ENCODE measurements at places on chromosomes 6 and 20.

- DNase-seq: no peak
Observed at GRCh38 chr6:95142101-95142500, 435.2 kb upstream of the MANEA start.

GRCh38 chr20:25984933-25985332 lies 288.3 kb upstream of the ZNF337 start:
- no peak for DNase-seq

- DNase-seq: no peak
Observed at GRCh38 chr6:34511915-34512737, 44.0 kb downstream of the SPDEF start.

DNA sequence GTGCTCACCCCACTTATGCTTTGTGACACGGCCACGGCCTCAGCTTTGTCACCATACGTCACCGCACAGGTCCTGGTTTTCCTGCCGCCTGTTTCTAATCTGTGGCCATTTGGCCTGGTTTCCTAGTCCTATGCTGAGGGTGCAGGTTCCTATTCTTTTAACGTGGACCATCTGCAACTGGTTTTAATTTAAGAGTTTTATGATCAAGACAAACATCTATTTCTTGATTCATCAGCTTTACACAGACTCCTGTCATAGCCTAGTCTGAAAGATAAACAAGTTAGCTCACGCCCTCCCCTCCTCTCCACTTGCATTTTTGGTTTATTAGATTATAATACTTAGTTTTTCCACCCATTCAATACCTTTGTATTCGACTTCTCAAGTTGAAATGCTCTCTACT lies 97.5 kb upstream of the RPS6KA2 start:
- DNase-seq: no peak

- no peak for DNase-seq
Observed at GRCh38 chr6:90078513-90079289, 184.4 kb downstream of the GJA10 start.

GRCh38 chr20:63059684-63060056 lies 52.9 kb upstream of the BHLHE23 start:
- DNase-seq: no peak

DNA sequence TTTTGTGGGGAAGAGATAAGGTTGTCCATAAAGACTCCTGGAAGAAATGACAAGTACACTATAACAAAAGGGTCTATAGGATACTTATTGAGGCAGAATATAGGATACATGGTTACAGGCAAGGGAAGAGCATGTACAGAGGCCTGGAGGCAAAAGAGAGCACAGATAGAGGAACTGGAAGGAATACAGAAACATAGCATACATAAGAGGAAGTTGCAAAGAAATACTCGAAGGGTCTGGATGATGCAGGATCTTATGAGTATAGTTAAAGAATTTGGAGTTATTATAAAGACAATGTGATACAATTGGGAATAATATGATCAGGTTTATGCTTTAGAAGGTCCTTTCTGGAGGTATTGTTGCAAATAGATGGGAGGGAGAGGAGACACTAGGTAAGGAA lies 592.7 kb upstream of the POU3F2 start:
- no peak for DNase-seq

DNA sequence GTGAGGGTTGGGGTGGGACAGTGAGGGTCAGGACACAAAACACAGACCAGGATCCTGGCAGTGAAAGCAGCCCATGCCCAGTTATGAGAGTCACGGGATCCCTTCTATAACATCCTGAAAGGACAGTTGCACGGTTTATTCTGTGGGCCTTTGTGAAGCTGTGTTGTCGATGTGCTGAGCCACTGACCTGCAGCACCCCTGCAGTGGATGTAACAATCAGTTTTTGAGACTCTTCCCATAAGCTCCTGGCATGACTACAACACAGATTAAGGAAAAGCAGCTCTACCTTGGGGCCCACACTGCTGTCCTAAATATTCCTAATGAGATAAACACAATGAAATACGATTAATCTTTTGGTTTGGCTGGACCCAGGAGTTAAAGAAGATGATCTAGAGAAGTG lies 3.7 kb downstream of the PYGB start:
- DNase-seq: no peak

GRCh38 chr6:31143148-31143547 lies 4.3 kb upstream of the PSORS1C2 start:
- DNase-seq: no peak

DNA sequence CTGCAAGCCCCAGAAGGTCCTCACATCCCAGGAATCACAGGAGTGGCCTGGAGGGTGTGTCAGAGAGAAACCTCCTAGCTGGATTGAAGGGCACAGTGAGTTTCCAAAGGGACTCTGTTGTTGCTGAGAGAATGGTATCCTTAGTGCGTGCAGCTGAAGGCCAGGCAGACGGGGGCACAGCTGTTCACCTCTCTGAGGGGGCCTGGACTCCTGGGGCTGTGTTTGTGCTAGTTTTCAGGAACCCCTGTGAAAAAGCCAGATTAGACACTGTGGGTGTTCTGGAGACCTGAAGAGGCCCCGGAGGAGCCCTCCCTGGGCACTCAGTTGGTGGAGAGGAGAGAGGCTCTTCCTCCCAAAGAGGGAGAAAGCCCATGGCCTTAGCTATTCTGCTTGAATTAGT lies 223.4 kb downstream of the FARS2 start:
- DNase-seq: no peak

GRCh38 chr6:36204068-36204753 lies 7.7 kb downstream of the BRPF3 start:
- DNase-seq: no peak

GRCh38 chr20:46139908-46140482 lies 21.9 kb downstream of the CD40 start:
- peak; percentile 97 for DNase-seq

DNA sequence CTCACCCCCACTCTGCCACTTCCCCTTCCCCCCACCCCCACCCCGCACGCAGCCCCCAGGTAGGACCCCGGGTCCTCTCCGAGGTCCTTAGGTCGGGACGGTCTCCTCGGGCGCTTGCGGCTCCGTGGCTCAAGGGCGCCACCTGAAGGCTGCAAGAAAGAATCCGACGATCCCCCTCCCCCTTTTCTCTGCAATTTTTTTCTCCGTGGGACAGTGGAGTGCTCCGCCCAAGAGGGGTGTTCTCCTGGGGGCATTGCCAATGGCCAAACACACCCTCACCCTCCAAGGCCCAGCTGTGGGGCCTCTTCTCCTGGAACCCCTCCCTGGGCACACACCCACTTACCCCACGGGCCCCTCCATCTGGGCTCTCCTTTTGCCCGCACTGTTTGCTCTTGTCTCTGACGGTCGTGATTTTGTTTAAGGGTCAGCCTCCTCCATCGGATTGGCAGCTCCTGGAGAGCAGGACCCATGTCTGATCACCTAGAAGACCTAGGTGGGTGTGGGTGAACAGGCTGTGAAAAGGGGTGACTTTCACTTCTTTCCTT lies 1.1 kb upstream of the TMEM74B start:
- peak; percentile 27 for DNase-seq

DNA sequence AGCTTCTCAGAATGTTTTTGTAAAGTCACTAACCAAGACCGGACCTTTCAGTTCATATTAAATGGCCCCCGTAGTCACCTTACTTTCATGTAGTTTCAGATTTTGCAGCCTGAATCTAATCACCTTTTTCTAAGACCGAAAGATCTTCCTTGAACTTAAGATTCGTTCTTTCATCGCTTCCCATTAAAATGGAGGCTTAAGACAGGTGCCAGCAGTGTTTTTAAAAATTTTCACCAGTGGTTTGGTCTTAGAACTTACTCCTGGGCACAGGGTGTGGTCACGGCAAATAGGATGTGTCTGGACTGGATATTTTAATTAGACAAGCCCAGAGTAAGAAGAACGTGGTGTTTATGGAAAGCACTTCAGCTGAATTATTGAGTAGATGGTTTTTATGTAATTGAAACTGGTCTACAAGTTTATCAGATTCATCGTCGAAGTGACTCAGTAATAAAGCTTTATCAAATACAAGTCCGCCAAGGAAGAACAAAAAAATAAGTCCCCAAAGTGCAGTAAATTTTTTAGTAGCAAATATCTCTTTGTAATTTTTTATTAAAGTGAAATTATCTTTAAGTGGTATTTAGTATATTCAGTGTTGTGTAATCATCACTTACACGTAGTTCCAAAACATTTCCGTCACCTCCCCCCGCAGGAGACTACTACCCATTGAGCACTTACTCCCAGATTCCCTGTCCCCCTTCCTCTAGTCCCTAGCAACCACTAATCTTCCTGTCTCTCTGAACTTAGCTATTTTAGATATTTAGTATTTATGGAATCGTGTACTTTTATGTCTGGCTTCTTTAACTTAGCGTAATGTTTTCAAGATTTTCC lies 868 bp downstream of the SRSF3 start:
- DNase-seq: no peak

GRCh38 chr6:22036275-22036674 lies 260.6 kb downstream of the PRL start:
- peak; percentile 76 for DNase-seq

DNA sequence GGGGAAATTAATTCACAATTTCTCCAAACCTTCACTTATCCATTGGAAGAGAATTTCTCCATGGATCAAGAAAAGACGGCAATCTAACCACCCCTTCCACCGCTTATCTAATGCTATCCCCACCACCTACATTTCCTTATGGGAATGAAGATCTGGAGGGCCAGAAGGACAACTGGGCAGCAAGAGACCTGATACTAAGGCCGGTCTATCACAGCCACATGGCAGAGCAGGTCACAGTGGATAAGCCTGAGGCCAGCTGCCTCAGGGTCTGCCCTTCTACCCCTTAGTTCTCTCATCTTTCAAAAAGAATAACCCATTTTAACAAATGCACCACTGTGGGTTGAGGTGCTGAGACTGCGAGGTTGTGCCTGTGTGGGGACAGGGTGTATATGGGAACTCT lies 37.1 kb downstream of the MAN1A1 start:
- DNase-seq: no peak

DNA sequence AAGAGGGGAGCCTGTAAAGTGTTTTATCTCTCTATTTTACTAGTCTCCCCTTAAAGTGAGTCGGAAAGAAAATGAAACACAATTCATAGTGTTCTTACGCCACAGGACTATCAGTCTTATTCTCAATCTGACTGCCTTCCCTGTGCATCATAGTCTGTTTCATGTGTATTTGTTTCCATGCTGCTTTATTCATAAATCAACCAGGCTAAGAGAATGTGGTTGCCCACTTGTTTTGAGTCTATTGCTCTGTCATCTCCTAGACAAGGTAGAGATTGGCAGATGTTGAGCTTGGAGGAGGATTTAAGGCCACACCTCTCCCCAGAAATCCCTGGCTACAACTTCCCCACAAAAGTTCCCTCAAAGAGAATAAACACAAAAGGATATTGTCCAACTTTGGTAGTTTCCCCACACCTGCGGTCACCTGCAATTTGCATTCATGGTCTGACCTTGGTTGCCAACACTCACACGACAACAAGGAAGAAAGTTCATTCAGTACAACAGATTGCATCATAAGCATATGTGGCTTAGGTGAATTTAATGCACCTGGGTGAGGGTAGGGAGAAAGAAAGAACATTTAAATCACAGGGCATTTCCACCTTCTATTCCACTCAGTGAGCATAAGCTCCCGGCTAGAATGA lies 167.1 kb upstream of the FBXL4 start:
- no peak for DNase-seq

- DNase-seq: no peak
Observed at GRCh38 chr6:128993166-128993565, 110.2 kb downstream of the LAMA2 start.
